ENCODE measurements at places on chromosomes 3 and 15. TPM values are rescaled to one million over a fixed set of nuclear protein-coding genes. Genes with fewer than 3 reads are reported as not detected.

DNA sequence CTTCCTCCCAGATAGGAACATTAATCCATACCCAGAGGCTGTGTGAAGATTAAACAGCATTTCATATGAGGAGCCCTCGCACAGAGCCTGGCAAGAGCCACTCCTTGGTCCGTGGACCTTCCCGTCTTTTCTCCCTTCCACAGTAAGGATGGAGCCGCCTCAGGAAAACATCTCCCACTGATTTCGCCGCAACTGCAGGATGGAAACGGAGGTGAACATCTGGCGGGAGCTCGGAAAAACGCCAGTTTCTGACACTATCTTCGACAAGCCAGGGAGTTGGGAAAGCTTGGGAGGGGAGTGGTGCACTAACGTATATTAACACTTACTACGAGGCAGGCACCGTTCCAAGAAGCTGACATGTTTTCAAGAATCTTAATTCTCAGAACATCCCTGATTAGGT, 157.9 kb downstream of the XXYLT1 start:
- DNase-seq, result no peak

DNA sequence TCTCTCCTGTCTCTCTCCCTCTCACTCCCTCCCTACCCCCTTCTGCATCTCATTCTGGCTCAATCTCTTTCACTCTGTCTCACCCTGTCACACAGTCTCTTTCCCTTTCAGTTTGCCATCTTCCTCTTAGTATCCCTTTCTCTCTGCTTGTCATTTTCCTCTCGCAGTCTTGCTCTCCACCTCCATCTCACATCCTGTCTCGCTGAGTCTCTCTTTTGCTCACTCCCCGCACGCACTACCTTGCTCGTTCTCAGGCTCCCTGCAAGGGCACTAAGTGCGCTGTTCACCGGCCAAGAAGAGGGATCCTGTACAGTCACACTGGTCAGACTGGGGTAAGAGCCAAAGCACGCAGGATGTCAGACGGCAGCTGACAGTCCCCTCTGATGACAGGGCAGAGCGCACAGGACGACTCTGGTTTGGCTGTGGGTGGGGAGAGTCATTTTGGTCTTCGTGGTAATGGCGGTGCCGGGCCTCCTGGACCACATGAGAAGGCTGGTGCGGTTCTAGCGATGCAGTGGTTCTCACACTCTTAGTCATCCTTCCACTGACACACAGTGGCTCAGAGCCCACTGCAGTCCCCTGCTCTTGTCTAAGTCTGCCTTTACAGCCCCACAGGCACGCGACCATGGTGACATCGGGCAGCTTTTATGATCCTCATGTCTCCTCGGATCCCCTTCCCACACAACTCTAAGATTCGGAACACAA, 356.8 kb downstream of the FOXP1 start:
- peak; percentile 86 for DNase-seq

CACNA1D gene
- polyA plus RNA-seq, result not detected

- peak; percentile 80 for DNase-seq
Observed at GRCh38 chr15:78131295-78132061, at the start of gene CIB2. TSS of gene CIB2 (minus strand) at chr15:78131445. CDS start at chr15:78131215, 230 bp downstream.

- no peak for DNase-seq
Observed at GRCh38 chr3:81788610-81789009, 27.2 kb upstream of the GBE1 start.

DNA sequence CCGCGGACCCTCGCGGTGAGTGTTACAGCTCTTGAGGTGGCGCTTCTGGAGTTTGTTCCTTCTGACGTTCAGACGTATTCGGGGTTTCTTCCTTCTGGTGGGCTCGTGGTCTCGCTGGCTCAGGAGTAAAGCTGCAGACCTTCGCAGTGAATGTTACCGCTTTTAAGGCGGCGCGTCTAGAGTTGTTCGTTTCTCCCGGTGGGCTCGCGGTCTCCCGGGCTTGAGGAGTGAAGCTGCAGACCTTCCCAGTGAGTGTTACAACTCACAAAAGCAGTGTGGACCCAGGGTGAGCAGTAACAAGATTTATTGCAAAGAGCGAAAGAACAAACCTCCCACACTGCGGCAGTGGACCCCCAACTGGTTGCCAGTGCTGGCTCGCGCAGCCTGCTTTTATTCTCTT, 177.1 kb downstream of the UACA start:
- no peak for DNase-seq

NLGN1 gene
- polyA plus RNA-seq, result not detected

DNA sequence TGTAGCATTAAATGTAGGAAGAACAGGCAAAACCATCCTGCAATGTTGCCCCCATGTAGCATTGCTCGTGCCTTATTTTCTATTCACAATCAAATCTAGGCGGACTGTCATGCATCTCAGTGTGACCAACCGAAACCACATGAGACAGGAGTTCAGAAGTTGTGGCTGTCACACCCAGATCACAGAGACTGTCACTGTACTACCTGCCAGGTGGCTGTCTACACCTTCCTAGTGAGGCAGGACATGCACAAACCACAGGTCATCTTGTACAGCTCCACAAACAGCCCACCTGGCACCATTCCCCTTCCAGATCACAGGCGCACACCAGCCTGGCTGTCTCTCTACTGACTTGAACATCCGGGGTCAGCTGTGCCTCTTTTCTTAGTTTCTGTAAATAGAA, 392.8 kb downstream of the OCA2 start:
- DNase-seq, result no peak

GRCh38 chr15:57286446-57287122, 89.7 kb upstream of the CGNL1 start:
- no peak for DNase-seq

FAM43A gene
- polyA plus RNA-seq, result 15.7 TPM

- no peak for DNase-seq
Observed at GRCh38 chr3:132354916-132355702, 37.9 kb downstream of the ACP3 start.
